ENCODE measurements at places on chromosomes 5 and 9. TPM values are rescaled to one million over a fixed set of nuclear protein-coding genes. Genes with fewer than 3 reads are reported as not detected.

DNA sequence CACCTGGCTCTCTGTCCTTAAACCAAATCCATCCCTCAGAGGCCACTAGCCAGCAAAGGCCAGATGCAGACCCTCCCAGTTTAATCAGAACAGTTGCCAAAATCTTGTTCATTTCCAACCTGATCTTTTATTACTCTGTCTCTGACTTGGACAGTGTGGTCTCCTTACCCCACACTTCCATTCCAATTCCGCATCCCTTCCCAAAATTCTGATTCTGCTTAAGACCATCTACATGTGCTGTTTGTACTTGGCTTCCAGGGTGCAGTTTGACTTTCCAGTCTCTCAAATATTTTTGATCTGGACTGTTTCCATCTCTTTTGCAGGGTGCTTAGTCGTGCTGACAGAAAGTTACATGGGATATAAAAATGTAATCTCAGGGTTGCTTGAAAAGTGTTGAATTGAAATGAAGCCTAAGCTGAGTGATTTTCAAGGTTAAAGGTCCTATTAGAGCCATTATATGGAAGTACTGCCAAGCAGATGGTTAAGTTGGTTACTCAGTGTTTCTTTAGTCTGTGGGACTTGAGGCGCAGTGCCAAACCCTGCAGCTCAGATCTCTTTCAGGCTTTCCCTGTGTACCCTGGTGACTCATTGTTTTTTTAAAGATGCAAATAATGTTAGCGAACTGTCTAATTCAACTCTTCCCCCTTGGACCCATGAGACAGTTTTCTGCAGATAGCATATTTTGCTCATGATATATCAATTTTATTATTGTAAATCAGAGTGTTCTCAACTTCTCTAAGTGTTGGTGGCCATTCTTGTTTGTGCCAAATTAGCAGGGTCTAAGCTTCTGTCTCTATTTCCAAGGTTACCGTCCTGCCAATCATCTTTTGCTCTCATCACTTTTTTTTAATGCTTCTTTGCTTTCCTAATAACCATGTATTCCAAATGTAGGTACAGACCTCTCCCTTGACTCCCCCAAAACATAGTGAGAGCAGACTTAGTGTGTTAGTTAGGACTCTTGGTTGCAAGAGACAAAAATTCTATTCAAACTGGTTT lies 18.2 kb upstream of the DCP2 start:
- no peak overlapping the region for H3K4me3 ChIP-seq
- H3K27me3 ChIP-seq, result peaks cover 3% of the 10 kb centered on the region
- peak; percentile 7 for DNase-seq
- H3K36me3 ChIP-seq, result no peaks in the 10 kb centered on the region
- H3K27ac ChIP-seq, result no peak overlapping the region
- H3K4me1 ChIP-seq, result peaks cover 16% of the 10 kb centered on the region

The C5orf58 gene
- not detected for total RNA-seq

The MAMDC4 gene
- 12.6 TPM for total RNA-seq

DNA sequence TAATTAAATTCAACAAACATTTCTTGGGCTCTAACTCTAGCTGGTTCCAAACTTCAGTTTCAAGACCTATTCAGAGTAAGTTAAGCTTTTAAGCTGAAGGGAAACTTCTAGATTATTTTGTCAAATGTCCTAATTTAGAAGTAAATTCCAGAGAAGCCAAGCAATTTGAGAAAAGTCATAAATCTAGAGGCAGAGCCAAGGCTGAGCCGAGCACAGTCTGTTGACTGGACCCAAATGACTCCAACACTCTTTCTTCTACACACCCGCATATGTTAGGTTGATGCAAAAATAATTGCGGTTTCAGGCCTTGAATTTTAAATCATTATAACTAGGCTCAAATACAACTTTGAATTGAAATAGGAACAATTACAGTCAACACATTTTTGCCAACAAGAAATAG lies 319.7 kb downstream of the NFIB start:
- H3K36me3 ChIP-seq, result peaks cover 2% of the 10 kb centered on the region
- H3K27me3 ChIP-seq, result no peaks in the 10 kb centered on the region
- no peak overlapping the region for H3K27ac ChIP-seq
- no peak for DNase-seq

DNA sequence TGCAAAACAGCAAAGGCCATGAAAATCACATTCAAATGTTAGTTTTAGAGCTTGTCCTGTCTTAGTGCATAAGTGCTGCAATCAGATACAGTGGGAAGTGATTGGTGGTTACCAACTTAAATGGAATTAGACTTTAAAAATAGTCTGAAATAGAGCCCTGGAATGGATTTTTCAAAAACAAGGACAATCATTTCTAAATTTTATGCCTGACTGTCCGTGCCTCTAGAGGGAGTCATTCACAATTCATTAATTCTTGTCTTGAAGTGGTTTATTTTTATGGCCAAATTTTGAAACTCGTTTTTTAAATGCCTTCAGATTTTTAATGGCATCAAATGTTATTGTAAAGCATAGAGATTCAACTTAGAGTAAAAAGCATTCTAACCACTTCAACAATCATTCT lies 561.8 kb upstream of the DAB2 start:
- H3K27ac ChIP-seq, result no peak overlapping the region
- no peak for DNase-seq
- H3K4me3 ChIP-seq, result no peak overlapping the region
- no peaks in the 10 kb centered on the region for H3K4me1 ChIP-seq

GRCh38 chr5:126015235-126016181 lies 407.7 kb upstream of the GRAMD2B start:
- no peaks in the 10 kb centered on the region for H3K4me1 ChIP-seq
- no peaks in the 10 kb centered on the region for H3K27me3 ChIP-seq
- no peak overlapping the region for H3K27ac ChIP-seq
- no peak overlapping the region for H3K4me3 ChIP-seq

The PCDHB7 gene
- not detected for total RNA-seq

DNA sequence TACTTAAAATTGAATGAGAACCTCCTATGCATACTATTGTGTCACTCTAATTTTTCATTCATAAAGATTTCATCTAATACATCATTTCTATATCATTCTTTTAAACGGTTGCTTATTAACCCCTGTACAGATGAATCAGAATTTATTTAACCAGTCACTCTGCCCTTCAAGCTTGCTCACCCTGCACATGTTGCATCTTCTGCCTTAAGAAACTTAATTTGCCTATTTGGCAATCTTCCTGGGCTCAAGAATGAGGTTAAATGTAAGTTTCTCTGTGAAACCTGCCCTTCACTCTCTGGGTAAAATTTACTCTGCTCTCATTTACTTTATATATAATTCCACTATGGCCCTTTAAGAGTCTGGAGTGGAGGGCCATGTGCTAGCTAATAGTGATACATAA lies 434.7 kb upstream of the ZNF608 start:
- no peak overlapping the region for H3K4me3 ChIP-seq
- H3K4me1 ChIP-seq, result no peaks in the 10 kb centered on the region
- H3K27me3 ChIP-seq, result no peaks in the 10 kb centered on the region
- no peak for DNase-seq
- no peaks in the 10 kb centered on the region for H3K36me3 ChIP-seq
- H3K27ac ChIP-seq, result no peak overlapping the region

DNA sequence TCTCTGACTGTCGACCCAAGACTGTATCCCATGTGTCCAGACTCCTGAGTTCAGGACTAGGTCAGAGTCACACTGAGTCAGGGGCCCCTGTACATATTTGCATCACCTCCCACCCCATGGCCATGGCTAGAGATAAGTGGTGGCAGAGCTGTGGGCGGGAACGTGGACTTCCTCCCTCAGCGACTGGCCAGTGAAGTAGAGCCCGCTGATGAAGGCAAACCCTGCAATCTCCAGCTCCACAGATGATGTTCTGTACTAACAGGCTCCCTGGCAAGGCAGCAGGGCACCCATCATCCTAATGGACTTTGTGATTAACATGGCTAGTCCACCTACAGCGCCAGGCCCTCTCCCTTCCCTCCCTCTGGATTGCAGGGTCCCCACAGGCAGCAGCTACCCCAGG lies 110.5 kb upstream of the LRRTM2 start:
- no peak overlapping the region for H3K27ac ChIP-seq
- H3K27me3 ChIP-seq, result no peaks in the 10 kb centered on the region
- no peak for DNase-seq

The PPP3R2 gene
- not detected for total RNA-seq

DNA sequence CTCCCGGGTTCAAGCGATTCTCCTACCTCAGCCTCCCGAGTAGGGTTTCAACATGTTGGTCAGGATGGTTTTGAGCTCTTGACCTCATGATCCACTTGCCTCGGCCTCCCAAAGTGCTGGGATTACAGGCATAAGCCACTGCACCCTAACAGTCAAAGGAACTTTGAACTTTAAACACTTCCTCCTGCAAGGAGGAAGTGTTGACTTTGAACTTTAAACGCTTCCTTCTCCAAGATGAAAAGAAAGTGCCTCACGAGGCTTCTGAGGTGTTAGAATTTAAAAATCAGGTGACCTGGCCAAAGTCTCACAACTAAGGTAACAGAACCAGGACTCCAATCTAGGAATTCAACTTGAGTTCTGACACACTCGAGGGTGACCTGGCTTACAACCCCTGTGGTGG lies 150.9 kb downstream of the BRINP1 start:
- DNase-seq, result no peak
- H3K27ac ChIP-seq, result no peak overlapping the region
- no peak overlapping the region for H3K4me3 ChIP-seq
- no peaks in the 10 kb centered on the region for H3K36me3 ChIP-seq
- no peaks in the 10 kb centered on the region for H3K4me1 ChIP-seq

The NR2F1 gene
- total RNA-seq, result not detected

GRCh38 chr5:154273028-154273617 lies 82.6 kb downstream of the GALNT10 start:
- H3K27ac ChIP-seq, result no peak overlapping the region
- H3K27me3 ChIP-seq, result no peaks in the 10 kb centered on the region
- peaks cover 44% of the 10 kb centered on the region for H3K4me1 ChIP-seq

DNA sequence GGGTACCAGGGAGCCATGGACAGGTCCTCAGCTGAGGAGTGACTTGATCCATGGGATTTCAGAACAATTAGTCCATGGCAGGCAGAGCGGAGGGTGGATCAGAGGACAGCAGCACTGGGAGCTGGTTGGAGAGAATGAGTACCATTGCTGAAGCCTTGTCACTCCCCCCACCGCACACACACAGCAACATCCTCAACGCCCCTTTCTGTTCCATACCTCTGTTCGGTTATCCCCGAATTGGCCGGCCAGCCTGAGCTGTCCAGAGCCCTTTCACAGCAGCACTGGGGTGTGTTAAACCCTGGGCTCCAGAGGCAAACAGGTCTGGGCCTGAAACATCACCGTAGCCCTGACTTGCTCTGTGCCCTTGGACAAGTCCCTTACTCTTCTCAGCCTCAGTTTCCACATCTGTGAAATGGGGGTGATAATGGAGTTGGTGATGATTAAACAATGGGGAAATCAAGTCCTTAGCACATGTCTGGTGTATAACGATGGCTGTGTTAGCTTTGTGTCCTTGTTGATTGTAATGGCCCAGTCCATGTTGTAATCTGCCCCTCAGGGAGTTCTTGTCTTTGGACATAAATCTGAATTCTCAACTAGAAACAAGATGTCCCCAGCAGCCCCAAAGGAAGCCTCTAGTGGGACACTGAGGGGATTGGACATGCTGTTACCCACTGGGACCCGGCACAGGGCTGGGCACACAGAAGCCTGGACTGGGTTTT lies 16.9 kb downstream of the GSN start:
- H3K27me3 ChIP-seq, result no peaks in the 10 kb centered on the region
- H3K27ac ChIP-seq, result no peak overlapping the region
- DNase-seq, result no peak
- H3K36me3 ChIP-seq, result no peaks in the 10 kb centered on the region

DNA sequence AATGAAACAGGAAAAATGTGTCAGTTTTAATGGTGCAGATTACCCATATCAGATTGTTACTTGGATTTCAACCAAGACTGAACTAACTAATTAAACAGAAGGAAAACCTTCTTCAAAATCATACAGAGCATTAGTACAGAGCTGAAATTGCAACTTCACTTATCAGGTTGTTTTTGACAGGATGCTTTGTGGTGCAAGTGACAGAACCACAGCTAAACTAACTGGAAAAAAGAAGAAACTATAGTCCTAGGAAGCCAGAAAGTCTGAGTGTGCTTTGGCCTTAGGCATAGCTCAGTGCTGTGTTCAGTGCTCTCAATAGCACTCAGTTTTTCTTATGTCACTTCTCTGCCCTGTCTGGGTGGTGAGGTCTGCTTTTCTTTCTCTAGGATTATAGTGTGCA lies 267.4 kb downstream of the CHSY3 start:
- H3K4me1 ChIP-seq, result no peaks in the 10 kb centered on the region
- H3K36me3 ChIP-seq, result no peaks in the 10 kb centered on the region
- peaks cover 7% of the 10 kb centered on the region for H3K27me3 ChIP-seq
- no peak overlapping the region for H3K4me3 ChIP-seq
- H3K27ac ChIP-seq, result no peak overlapping the region

DNA sequence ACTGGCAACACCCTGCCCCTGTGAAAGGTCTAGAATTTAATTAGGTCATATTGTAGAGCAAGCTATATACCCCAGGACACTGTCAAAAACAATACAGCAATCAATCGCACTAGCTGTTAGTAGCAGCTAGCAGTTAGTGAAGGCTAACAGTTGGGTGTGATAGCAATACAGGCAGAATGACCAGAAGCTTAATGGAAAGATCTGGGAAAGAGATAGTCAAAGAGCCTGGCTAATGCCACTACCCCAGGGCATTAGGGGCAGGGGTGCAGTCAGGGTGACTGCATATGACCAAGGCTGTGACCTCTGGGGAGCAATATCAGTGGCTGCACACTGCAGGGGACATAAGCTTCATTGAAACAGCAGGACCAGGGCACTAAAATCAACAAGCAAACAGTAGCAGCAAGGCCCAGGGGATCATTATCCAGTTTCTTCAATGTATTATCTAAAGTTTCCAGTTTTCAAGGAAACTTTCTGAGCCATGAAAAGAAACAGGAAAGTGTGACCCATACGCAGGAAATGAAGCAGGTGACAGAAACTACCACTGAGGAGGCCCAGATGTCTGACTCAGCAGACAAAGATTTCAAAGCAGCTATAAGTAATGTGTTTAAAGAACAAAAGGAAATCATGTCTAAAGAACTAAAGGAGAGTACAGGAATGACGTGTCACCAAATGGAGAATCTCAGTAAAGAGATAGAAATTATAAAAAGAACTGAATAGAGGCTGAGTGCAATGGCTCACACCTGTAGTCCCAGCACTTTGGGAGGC lies 82.4 kb downstream of the ZNF354C start:
- H3K36me3 ChIP-seq, result peaks cover 6% of the 10 kb centered on the region
- H3K4me3 ChIP-seq, result no peak overlapping the region
- peak; percentile 42 for DNase-seq
- peaks cover 29% of the 10 kb centered on the region for H3K4me1 ChIP-seq
- peak overlapping the region; percentile 92 for H3K27ac ChIP-seq

The OXCT1 gene
- total RNA-seq, result 77.5 TPM

The INSL6 gene
- not detected for total RNA-seq

DNA sequence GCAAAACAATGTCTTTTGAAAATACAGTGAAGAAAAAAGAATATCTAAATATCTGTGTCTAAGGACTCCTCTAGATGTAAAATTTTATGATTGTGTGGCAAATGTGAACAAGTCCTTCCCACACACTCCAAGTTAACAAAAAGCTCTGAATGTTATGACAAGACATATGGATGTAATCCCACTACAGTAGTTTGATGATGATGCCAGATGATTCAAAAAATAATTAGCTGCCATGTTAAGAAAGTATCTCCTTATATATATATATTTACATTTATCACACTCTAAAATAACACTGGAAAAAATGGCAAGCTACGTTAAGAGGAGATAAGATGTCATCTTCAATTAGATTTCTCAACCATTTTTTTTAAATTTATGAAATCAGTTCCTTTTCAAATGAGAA lies 178.5 kb downstream of the NFIB start:
- no peaks in the 10 kb centered on the region for H3K27me3 ChIP-seq
- H3K36me3 ChIP-seq, result no peaks in the 10 kb centered on the region
- no peak overlapping the region for H3K27ac ChIP-seq
- DNase-seq, result no peak
- no peaks in the 10 kb centered on the region for H3K4me1 ChIP-seq

The IFNA7 gene
- not detected for total RNA-seq

Data from activated naive CD8-positive, alpha-beta T cell treated with anti-CD3 and anti-CD28 coated beads for 36 hours (primary cell).